ENCODE measurements at places on chromosomes 7 and 10.
A peak's percentile ranks its signal among the peaks of the same experiment; 100 is the strongest.

GRCh38 chr7:113370910-113371309 lies 252.6 kb upstream of the SMIM30 start:
- DNase-seq, result peak; percentile 89

DNA sequence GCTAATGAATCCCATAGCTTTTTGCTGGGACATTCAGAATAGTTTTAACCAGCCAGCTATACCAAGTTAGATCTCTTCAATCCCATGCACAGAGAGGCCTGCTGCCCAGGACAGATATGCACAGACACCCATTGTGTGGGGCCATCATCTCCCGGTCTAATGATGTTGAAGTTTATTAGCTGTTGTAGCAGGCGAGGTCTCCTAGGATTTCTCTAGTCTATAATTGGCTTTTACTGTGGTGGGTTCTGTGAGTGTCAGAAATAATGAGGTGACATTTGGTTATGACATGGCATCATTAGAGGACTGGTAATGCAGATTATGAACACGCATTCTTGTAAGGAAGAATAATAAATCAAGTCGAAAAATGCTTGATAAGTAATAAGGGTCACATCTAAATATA lies 81.4 kb upstream of the PLPP4 start:
- DNase-seq, result no peak

- no peak for DNase-seq
Measured at GRCh38 chr10:43188702-43189101, 50.5 kb downstream of the CSGALNACT2 start.

DNA sequence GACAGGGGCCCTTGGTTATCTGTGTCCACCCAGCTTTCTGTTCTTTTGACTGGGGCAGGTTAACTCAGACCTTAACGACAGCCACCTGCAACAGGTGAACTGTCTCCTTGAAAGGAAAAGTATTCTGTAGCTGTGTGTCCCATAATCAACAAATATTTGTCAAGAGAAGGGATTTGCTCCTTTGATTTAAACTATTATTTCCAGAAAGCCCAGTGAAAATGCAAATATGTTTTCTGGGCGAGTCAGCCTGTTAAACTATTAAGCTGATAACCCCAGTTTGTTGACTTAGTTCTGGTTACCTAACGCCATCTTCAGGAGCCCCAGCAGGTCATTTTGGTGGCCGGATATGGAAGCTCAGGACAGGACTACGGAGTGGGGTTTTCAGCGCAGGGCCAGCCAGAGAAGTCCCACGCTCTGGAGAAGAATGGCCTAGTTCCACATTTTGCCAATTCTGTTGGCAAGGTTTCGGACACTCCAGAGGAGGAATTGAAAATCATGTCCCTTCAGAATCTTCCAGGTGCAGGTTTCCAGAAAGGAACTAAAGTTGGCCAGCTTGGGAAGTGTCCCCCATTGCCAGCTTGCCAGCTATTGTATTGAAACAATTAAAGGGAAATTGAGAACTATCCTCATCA lies 54.5 kb downstream of the ADRA2A start:
- DNase-seq, result no peak

DNA sequence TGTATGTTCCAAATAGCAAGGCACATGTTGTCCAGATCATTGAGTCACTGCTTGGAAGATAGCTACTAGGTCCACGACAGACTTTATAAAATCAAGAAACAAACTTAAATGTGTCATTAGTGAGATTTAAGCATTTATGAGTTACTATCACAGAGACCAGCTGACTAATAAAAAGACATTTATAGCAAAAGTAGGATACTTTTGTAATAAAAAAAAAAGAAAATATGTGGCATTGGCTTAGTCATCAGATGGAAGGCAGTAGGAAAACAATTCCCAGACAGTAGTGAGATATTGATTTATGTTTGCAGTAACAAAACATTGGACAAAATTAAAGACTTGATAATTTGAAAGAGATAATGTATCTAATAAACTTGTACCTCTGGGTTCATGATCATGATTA lies 881.0 kb upstream of the LRRN3 start:
- DNase-seq, result no peak

All from NCI-H446 treated with DMSO at 0.1 percent for 48 hours (cell line).